ENCODE measurements at places on chromosomes 6 and 20. TPM values are rescaled to one million over a fixed set of nuclear protein-coding genes. Genes with fewer than 3 reads are reported as not detected.

The ULBP2 gene
- 4.4 TPM for total RNA-seq

The PRKN gene
- not detected for total RNA-seq

The SYNJ2 gene
- total RNA-seq = 30.3 TPM

The NFATC2 gene
- 6.3 TPM for total RNA-seq

The RAD21L1 gene
- 0.60 TPM for total RNA-seq

The SAPCD1 gene
- total RNA-seq = 16.9 TPM

The TP53TG5 gene
- 0.23 TPM for total RNA-seq

The C6orf52 gene
- 6.2 TPM for total RNA-seq

The MUC21 gene
- not detected for total RNA-seq

The ARMH2 gene
- total RNA-seq = not detected

GRCh38 chr6:135002974-135003703 is 51.5 kb downstream of the HBS1L start:
- no peak for DNase-seq

DNA sequence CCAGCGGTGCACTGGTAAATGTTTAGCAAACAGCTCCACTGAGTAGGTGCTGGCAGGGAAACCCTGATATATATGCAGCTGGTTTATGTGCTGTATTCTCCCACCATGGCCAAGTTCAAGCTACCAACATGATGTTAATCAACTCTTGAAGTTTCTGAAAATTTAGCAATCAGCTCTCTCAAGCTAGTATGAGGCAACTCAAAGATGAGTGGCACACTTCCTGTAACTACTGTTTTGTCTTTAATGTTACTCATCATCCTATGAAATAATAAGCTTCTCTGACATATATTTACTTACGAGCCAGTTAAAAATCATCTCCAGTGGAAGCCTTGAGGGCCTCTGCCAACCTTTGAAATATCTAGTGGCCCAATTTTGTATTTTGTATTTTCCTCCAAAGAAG is 54.7 kb downstream of the TRMT6 start:
- no peak for DNase-seq

DNA sequence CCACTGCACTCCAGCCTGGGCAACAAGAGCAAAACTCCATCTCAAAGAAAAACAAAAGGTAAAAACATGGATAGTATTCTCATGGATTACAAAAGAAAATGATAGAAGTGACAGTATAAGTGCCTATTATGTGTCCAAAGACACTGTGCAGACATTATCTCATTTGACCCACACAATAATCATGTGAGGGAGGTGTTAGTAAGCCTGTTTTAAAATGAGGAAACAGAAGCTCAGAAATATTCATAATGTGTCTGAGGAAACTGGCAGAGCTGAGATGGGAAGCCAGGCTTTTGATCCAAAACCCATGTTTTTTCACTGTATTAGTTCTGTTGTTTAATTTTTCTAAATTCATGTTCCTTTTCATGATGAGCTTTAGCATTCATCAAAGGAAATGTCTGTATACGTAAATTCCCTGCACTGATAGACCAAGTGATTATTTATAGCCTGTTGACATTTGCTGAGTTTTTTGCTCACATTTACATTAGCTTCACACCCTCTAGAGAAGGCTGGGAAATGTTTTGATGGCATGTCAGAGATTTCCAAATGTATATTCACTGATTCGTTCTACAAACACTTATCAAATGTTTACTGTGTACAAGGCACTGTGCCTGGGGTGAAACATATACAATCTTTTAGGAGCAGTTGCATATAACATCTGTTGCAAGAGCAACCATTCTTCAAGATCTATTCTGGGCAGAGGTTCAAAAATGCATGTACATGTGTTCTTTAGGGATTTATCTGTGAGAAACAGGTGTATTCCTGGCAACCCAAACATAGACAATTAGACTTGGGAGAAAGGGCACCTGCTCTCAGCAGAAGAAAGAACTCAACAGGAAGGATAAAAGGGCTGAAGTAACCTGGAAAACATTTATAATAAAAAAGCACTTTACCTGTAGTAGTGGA is 331.5 kb downstream of the SAMD5 start:
- DNase-seq = peak; percentile 37

DNA sequence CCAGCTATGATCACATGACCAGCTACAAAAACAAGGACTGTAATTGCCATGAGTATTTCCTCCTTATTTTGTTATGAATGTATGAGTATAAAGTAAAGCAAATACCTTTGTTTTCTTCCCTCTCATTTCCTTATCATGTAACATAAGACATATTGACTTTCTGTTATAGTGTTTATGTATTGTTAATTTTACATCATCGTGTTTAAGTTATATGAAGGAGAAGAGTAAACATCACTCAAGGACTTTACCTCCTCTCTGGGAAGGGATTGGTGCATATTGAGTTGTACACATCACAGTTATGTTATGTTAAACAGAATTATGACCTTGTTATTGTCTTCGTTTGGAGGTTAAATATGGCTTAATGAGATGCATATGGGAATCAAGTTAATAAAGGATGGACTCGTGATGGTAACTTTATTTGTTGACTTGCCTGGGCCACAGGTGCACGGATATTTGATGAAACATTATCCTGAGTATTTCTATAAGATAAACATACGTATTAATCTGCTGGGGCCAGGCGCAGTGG is 57.3 kb upstream of the CNKSR3 start:
- DNase-seq = no peak

DNA sequence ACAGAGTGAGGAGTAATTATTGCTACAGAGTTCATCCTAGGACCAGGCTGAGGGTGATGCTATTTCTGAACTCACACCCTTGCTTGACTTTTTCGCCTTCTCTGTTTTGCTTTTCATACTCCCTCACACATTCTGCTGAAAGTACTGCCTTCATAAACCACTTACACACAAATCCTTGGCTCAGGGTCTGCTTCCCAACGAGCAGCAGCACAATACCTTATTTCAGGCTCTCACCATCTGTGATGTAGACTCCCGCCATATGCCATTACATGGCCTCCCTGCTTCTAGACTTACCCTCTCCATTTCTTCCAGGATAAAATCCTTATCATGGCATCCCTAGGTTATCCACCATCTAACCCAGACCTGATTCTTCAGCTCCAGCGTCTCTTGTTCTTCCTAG is 321.3 kb upstream of the SPTLC3 start:
- no peak for DNase-seq

DNA sequence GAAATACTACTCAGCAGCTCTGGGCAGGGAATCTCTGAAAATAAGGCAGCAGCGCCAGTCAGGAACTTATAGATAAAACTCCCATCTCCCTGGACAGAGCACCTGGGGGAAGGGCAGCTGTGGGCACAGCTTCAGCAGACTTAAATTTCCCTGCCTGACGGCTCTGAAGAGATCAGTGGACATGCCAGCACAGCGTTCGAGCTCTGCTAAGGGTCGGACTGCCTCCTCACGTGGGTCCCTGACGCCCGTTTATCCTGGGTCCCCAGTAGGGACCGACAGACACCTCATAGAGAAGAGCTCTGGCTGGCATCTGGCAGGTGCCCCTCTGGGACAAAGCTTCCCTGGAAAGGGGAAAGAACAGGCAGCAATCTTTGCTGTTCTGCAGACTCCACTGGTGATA is 59.0 kb downstream of the COL21A1 start:
- no peak for DNase-seq

GRCh38 chr20:17533396-17533795 is 2.2 kb upstream of the BFSP1 start:
- no peak for DNase-seq

DNA sequence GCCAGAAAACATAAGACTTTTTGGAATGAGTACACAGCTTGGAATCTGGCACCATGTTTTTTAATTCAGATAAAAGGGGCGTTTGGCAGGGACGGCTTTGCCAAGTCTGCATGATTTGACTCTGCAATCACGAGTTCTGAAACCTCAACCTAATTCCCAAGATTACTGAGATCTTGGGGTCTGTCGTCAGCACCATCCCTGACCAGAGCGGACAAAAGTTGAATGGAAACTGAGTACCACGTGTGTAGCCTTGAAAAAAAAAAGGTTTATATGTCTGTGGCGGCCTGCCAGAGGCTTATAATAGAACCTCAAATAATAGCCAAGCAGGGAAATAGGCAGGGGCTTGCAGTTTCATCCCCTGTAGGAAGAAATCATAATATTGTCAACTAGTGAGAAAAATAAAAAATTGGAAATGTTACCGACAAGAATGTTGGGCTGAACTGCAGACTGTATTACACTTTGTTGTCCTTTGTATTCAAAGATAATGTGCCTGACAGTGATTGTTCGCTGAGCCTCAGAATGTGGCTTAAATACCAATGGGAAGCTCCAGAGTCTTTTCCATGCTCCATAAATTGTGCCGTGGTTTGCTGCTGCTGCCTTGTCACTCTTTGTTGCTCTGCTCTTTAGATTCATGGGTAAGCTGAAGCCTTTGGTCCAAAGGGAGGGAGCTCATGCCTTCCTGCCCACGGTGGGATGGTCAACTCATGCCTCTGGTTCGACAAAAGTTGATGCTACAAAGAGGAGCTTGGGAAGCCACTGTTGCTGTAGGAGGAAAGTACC is 118.8 kb upstream of the ARID1B start:
- DNase-seq = no peak

DNA sequence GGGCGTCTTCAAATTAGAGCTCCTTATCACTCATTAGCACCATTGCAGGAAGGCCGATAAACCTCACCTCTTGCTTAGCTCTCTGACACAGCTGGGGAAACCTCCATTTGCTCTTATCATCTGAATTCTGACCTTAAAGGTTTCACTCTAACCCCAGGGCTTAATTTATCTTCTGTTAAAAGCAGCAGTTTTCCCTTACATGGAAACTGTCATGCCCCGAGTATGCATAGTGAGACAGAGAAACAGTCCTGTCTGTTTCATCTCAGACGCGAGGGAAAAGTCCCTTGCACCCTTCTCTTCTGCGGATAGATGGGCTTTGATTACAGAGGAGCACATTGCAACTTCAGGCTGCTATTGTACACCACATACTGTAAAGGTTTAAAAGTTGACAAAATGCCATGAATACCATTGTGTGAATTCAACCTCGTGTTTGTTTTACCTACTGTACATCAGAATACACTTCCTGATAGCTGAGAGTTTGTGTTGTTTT is 191.5 kb upstream of the BMP2 start:
- no peak for DNase-seq

DNA sequence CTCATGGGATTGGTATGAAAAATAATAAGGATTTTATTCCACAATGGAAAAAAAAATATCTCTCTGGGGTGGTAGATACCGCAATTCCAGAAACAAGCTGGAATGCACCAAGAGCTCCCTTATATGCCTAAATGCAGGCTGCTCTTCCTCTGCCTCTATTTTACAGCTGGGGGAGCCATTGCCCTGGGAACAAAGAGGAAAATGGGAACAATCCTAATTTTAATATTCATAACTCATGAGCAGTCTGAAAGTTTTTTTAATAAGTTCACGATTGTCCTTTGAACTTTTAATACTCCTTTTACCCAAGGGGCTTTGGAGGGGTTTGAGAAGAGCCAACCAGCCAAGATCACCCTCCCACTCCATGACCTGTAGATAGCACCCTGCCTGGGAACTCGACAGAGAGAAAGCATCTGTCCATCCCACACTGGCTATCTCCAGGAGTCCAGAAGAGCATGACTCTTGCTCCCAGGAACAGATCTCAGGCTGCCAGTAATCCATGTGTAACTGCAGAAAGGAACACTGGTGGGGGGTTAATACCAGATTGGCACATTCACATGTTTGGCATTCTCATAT is 74.7 kb downstream of the CD83 start:
- no peak for DNase-seq

DNA sequence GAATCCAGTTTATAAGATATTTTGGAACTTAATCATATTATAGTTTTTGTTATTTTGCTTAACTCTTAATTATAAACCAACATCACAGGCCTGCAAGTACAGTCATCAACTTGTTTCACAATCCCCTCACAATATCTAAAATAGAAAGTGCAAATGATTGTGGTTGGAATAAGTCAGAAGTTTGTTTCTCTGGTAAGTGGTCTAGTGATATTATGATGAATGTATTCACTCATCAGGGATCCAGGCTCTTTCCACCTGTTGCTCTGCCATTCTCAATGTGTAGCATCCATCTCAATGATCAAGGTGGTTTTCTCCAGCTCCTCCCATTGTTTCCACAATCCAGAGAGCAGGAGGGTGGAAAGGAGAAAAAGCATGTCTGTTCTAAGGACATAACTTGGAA is 54.2 kb downstream of the OPN5 start:
- DNase-seq = no peak

DNA sequence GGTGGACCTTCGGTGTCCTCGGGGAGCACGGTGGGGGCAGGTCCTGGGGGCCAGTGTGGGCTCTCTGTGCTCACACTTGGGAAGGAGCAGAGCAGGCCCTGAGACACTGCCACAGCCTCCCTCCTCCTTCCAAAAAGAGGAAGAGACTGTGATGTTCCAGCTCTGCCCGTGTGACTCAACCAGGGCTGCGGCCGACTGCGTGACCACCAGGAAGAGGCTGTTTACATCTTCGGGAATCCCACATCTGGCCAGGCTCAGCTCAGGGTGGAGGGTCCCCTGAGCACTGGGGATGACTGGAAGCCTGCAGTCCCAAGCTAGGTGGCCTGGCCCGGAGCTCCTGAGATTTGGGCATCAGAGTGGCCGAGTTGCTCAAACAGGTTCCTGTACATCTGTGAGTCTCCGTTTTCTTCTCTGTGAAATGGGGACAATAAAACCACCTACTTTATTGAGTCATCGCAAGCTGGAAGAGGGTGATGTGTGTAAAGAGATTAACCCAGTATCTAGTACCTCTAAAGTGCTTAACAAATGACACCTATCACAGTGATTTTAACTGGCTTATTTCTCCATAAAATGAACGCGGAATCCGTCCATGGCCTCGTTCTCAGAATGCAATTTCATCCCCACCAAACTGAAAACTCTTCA is 242.1 kb downstream of the DLL1 start:
- DNase-seq = no peak

- DNase-seq = no peak
Measured at GRCh38 chr6:135994857-135995544, 143.5 kb downstream of the PDE7B start.

GRCh38 chr6:71524201-71524600 is 235.6 kb downstream of the OGFRL1 start:
- DNase-seq = no peak

GRCh38 chr20:56447227-56447626 is 21.2 kb upstream of the RTF2 start:
- DNase-seq = peak; percentile 28

DNA sequence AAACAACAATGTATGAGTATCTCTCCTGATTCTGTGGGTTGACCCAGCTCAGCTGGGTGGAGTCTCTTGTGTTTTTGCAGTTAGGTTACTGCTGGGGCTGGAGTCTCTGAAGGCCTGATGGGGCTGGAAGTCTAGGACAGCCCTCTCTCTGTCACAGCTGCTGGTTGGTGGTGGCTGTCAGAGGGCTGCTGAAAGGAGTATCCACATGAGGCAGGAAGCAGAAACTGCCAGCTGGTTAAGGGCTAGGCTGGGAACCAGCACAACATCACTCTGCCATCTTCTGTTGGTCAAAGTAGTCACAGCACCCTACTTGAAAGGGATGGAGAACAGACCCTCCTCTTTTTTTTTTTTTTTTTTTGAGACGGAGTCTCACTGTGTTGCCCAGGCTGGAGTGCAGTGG is 10.0 kb upstream of the PACSIN1 start:
- DNase-seq = no peak

GRCh38 chr20:63898882-63899558 is 4.1 kb downstream of the DNAJC5 start:
- DNase-seq = no peak

- DNase-seq = peak; percentile 67
Measured at GRCh38 chr20:11890331-11891076, 27.2 kb upstream of the BTBD3 start.

Measured in PC-9 (cell line).